ENCODE measurements at places on chromosomes 5 and 9.

DNA sequence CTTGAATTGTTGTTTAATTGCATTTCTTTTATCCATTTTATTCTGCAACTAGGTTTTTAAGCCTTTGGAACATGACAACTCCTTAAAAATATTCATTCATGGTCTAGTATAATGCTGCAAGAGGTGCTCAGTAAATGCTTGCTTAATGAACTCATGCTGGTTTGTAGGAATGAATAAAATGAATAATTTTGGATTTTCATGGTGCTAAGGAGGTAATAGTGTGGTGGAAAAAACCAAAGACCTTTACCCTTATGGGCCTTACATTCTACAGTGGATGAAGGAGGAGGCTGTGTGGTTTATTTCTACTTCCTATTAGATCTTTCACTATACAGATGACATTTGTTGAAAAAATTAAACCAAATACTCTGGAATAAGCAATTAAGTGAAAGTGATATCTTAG, 43.4 kb downstream of the LRRTM2 start:
- no peak for DNase-seq

DNA sequence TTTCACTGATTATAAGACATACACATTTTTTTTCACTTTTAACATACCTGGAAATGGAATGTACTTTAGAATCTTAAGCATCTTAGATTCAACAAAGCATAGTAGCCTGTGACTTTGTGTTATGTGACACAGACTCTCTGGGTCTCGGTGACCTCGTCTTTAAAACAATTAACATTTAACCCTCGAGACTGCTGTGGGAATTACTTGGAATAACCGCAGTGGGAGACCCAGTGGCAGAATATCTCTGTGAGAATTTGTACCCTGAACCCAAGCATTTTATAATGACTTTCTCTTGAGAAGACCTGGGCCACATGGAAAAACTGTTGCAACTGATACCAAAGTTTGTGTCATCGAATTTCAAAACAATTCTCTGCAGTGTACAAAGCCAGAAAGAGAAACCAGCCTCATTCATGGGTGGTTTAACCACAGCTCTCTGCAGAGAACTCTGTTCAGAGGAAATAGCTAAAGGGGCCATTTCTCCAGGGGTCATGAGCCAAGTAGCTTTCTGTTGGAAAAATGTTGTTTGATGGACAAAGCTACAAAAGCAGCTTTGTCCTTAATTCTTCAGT, 10.0 kb upstream of the RETREG1 start:
- DNase-seq = no peak

- DNase-seq = no peak
Measured at GRCh38 chr5:167665841-167666375, 625.5 kb upstream of the WWC1 start.

DNA sequence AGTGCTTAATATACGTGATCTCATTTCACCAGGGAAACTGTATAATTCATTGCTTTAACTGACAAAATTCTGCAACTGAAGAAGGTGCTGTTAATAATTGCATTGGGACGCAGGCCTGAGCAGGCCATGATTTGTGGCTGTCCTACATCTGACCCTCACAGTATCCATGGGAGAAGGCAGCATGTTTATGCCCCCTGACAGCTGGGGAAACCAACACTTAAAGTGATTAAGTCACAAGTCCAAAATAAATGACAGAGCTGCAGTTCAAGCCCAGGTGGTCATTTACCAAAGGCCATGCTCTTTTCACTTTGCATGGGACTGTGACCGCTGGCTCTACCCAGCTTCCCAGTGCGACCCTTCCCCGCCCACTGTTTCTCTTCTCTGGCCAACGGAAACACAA, 30.5 kb upstream of the KCNMB1 start:
- no peak for DNase-seq

GRCh38 chr9:106964329-106964728, 101.4 kb downstream of the ZNF462 start:
- DNase-seq = no peak

GRCh38 chr5:157918811-157919742, 60.1 kb upstream of the CLINT1 start:
- no peak for DNase-seq

DNA sequence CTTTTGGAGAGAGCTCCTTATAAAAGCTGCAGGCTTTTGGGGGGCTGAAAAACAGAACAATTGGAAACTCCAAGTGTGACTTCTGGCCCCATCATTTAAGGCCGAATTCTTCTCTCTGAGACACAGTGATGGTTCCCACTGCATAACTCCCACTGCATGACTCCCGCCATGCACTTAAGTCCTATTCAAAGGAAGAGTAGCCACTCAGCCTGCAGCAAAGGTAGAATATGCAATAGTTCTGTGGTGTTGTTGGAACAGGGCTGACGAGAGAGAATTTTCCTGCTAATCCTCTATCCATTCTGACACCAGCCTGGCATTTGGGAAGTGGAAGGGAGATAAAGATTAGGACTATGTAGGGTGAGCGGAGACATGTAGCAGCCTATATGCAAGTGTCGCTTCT, 185.6 kb upstream of the ZNF462 start:
- DNase-seq = no peak

DNA sequence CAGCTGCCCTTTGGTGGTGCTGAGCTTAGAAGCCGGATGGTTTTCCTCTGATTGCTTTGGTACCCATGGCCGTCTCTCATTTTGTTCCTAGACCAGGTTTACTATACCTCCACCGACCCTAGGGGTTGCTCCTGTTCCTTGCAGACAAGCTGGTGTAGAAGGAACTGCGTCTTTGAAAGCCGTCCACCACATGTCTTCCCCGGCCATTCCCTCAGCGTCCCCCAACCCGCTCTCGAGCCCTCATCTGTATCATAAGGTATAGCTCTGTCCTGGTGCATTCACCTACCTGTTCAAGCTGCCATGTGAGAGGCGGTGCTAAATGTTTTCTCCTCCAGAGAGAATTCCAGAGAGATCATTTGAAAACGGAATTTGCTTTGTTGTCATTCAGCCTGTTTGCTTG, 39.5 kb downstream of the TENT4A start:
- DNase-seq = no peak

DNA sequence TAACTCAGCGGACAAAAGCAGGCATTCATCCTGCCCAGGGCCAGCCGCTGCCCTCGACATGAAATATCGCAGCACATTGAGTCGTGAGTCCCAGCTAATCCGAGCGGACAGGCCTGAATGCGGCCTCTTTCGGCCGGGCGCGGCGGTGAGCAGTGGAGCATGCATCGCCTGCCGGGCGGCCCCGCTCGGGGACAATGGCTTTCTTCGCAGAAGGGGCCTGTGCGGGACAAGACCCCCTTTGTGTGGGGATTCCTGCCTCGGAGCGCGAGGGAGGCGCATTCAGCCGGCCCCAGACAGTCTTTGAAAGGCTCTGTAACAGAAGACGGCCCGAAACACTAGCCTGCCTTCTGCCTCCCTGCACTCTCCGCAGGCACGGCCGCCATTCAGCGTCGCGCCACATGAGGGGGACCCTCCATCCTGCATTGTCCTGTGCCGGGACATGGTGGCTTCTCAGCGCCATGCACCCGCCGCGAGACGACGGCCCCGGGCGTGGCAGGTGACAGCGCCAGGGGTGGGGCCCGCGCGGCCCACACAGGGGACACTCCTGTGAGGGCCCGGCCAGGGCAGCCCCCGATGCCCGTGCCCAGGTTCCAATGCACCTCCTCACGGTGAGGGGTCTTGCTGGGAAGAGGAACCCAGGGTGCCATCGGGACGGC, 52.0 kb downstream of the EXD3 start:
- DNase-seq = peak; percentile 80

DNA sequence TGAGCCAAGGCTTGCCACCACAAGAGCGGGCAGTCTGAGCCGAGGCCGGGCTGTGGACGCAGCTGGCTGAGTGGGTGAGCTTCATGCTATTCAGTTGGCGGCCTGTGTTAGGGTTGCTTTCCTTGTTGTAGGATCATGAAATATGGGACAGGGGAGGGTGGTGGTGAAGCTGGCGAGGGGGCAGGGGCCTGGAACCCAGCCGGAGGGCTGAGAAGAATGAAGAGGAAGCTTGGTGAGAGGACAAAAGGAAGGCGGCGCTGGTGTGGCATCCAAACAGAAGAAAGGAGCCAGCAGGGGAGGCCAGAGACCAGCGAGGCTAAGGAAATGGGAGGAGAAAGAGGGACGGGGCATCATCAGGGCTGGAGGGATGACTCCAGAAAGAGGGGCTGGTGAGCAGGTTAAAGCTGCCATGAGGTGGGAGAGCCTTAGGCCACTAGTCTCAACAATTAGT, 18.3 kb downstream of the RALGPS1 start:
- DNase-seq = no peak

GRCh38 chr5:17113174-17113958, 104.1 kb upstream of the BASP1 start:
- peak; percentile 42 for DNase-seq

DNA sequence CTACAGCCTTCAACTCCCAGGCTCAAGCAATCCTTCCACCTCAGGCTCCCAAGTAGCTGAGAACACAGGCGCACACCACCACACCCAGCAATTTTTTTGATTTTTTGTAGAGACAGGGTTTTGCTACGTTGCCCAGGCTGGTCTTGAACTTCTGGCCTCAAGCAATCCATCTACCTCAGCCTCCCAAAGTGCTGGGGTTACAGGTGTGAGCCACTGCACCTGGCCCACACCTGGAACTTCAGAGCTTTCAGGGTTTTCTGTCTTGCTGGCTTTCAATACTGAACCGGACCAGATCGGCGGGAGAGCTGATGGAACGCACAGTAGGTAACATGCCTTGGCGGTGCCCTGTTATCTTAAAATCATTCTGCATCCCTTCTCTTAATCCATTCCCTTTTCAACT, 30.8 kb downstream of the IPPK start:
- DNase-seq = no peak

DNA sequence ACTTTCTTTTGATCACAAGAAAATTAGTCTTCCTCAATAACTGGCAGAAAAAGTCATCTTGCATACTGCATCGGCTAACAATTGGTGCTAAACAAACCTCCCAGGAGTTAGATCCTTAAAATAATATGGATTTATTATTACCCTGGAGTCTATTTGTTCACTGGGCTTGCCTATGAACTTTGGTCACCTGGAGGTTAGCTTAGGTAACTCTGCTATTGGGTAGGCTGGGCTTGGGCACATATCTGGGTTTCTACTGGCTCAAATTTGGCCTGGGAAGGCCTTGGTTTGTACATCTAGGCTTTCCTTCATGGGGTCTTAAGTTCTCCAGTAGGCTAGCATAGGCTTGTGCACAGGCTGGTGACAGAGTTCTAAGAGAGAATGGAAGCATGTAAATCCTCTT, 279.9 kb downstream of the RASEF start:
- DNase-seq = no peak

GRCh38 chr9:7212101-7212500, 454.3 kb downstream of the KDM4C start:
- no peak for DNase-seq

All from osteoblast (primary cell).